Right forelimb (tissue), 1 donor: ENCODE measurements at places on chromosomes 11 and 22.
A peak's percentile ranks its signal among the peaks of the same experiment; 100 is the strongest.

GRCh38 chr22:28915969-28916368 lies 32.6 kb downstream of the ZNRF3 start:
- DNase-seq: no peak

DNA sequence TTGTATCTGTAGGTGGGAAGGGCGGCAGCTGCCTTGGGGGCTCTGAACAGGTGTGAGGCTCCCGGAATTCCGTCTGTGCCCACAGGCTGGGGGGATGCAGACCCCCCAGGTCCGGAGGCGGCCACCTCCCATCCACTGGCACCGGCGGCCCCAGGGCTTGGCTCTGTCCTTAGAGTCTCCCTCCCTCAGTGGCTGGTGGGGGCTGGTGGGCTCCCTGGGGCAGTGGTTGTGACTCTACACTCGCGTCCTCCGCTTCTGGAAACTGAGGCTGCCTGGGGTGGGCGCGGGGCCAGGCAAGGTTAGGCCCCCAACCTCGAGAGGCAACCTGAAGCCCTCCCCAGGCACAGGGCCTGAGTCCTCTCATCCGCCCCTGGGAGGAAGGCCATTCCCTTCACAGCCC lies 1305.4 kb downstream of the BRD1 start:
- no peak for DNase-seq

DNA sequence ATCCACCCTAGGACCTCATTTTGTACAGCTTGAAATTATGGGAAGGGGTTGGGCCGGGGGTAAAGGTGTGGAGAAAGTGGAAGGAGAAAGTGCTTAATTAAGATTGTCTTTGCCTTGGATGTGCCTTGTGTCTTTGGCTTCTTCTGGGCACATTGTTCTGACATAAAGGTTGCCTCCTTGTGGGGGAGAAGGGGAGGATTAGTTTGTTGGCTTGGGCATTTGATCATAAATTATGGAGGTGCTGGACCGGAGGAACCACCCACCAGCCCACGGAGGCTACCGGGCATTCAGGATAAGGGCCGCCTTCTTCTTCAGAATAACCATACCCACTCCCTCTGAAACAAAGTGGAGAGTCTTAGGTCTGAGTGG lies 1.3 kb downstream of the PAFAH1B2 start:
- no peak for DNase-seq

DNA sequence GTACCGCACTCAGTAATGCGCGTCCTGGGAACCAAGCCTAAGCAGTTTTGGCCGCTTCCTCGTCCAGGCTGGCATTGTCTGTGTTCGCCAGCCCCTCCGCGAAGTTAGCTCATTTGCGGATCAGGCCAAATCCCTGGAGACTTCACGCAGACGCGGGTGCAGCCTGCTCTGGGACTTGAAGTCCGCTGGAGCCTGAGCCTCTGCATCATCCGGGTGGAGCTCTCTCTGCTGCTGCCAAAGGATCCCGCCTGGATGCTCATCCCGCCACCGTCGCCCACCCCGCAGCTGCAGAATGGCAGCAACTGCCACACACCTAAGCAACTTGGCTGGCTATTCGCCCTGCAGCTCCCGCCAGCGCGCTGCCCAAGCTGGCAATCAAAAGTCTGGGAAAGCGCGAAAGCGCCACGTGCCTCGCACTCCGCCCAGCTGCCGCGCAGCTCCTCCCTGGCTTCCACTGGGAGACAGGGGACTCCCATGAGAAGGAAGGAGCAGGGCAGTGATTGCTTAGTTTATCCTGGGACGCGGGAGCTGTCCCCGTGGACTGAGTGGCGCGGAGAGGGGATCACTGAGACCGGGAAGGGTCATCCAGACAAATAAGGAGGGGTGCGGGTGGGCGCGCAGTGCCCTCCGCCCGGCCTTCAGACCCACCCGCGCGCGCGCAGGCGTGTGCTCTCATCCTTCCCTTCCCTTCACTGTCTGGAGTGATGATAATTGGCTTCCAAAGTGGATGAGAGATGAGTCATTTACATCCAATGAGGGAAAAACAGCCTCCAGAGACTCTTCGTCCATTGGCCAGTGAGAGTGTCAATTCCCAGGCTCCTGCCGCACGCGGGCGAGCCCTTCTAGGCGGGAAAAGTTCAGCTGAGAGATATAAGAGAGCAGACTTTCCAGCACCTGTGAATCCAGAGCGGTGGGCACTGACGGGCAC lies 23.2 kb upstream of the GLYATL1B start:
- no peak for DNase-seq

DNA sequence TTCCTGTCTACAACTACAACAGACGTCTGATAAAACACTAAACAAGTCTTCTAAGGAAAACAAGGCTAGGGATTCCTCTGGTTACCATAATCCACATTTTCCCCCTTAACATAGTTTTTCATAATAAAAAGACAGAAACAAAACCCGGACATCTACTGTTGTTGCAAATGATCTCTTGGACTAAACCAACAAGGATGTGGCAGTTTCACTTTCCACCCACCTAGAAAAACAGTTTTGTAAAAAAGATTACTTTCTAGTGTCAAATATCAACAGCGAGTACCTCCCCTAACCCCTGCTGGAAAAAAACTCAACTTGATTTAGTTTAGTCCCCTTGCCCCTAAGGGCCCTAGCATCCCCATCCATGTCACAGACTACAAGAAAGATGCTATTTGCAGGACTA lies 5.4 kb downstream of the GNG3 start:
- no peak for DNase-seq

DNA sequence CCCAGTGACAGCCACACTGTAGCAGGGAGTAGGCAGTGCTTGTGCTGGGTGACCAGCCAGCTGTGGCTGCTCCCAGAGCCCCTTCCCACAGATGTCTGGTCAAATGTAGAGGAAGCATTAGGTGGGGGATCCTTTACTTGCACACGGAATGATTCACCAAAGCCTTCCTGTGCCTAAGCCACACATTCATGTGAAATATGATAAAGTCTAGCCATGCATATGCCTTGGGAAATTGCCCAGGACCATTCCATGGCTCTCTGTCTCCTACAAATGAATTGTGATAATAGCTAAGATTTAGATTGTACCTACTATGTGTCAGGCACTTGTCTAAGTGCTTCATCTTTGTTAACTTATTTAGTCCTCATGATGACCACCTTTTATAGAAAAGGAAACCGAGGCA lies 217.5 kb upstream of the E2F8 start:
- DNase-seq: no peak

DNA sequence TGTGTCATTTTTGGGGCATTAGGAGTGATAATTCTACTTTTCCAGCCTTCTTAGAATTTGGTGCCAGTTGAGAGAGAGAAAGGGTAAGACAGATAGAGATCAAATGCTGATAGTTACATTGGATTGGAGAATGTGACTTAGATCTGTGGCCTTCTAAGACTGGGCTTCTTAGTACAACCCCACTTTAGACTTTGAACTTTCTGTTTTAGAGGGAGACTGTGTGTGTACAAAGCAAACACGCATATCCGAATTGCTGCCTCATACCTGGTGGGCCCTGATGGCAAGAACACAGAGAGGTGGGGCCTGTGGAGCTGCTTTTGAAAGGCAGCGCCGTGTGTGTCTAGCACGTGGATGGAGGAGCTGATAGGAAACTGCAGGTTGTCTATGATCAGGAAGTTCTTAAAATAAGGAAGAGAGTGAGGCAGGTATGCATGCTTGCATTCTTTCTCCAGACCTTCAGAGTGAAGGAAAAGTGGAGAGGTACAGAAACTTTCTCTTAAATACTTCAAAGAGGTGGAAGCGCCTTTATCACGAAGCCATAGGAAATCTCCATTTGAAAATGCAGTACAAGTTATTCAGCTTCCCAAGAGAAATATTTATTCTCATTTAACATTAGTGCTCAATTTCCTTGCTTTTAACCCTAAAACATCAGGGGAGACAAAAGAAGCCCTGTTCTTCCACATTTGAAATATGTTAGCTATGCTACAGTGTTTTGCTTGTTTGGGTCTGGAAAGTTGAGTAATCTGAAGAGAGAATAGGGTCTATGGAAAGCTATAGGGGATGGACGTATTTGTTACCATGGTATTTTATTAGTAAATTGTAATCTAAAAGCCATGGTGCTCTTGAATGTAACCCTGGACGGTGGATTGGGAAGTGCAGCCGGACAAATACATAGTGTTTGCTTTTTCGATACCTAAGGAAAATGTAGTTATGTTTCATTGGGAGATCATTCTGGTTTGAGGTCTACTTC lies 13.7 kb downstream of the PDHX start:
- DNase-seq: no peak

GRCh38 chr22:19223110-19223509 lies 44.6 kb upstream of the SLC25A1 start:
- no peak for DNase-seq

- DNase-seq: peak; percentile 89
Observed at GRCh38 chr11:32892355-32893092, at the start of gene QSER1. Gene QSER1 (plus strand): TSS chr11:32892811. CDS start chr11:32893126, 315 bp downstream.

- DNase-seq: no peak
Observed at GRCh38 chr11:111309215-111309915, 11.0 kb downstream of the POU2AF3 start.
